ENCODE measurements at places on chromosomes 4 and X. TPM values are rescaled to one million over a fixed set of nuclear protein-coding genes. Genes with fewer than 3 reads are reported as not detected.

- no peak overlapping the region for H3K4me3 ChIP-seq
- H3K27me3 ChIP-seq = no peaks in the 10 kb centered on the region
- no peak overlapping the region for H3K27ac ChIP-seq
Measured at GRCh38 chr4:76628251-76628650, 193.2 kb downstream of the SHROOM3 start.

The CFAP299 gene
- total RNA-seq = not detected

- no peaks in the 10 kb centered on the region for H3K36me3 ChIP-seq
Measured at GRCh38 chrX:73217621-73218020, 3.0 kb upstream of the NAP1L2 start.

The ARHGAP24 gene
- total RNA-seq = 0.31 TPM

- H3K36me3 ChIP-seq = no peaks in the 10 kb centered on the region
- H3K4me3 ChIP-seq = no peak overlapping the region
- H3K27me3 ChIP-seq = no peaks in the 10 kb centered on the region
- H3K4me1 ChIP-seq = no peaks in the 10 kb centered on the region
Measured at GRCh38 chr4:10157478-10158332, 41.1 kb upstream of the WDR1 start.

DNA sequence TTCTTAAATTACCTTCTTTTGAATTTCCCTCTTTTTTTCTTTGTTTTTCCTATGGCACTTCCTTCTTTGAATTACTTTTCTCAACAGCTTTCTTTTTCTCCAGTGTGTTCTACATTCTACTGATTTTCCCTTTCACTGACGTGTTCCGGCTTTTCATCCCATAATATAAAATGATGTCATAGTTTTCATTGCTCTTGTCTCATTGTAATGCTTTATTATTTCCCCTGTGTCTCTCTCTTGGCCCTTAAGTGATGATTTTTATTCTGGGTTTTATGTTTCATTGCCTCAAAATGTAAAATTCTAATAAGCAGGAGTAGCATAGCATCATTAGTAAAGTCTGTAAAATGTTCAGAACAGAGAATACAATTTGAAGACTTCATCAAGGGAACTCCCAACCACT lies 299.3 kb downstream of the KCTD8 start:
- no peak overlapping the region for H3K4me3 ChIP-seq
- no peaks in the 10 kb centered on the region for H3K27me3 ChIP-seq
- no peaks in the 10 kb centered on the region for H3K4me1 ChIP-seq
- no peaks in the 10 kb centered on the region for H3K36me3 ChIP-seq
- no peak for DNase-seq
- H3K27ac ChIP-seq = no peak overlapping the region

The LUZP4 gene
- 0.17 TPM for total RNA-seq

DNA sequence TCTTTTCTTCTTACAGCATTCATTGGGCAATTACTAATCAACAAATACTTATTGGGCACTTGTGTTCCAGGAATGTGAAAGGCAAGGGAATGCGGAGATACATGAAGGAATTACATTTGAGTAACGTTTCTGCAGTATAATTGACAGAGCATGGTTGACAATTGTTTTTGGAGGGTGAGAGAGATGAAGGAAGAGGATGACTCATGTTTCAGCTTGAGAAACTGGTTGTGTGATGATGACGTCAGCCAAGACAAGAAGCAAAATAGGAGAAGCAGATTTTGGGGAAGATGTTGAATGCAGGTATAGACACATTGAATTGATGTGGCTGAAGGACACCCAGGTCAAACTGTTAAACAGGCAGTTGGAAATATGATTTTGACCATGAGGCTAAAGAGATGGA lies 8.0 kb upstream of the CPEB2 start:
- peaks cover 1% of the 10 kb centered on the region for H3K27me3 ChIP-seq
- no peaks in the 10 kb centered on the region for H3K4me1 ChIP-seq
- DNase-seq = no peak

The HMX1 gene
- total RNA-seq = 0.26 TPM

The SLC34A2 gene
- 3.4 TPM for total RNA-seq

- no peak within 1 kb of the TSS for H3K27ac ChIP-seq
- no peaks in the 10 kb centered on the region for H3K4me1 ChIP-seq
- H3K36me3 ChIP-seq = no peaks in the 10 kb centered on the region
- peak within 1 kb of the TSS; percentile 53 for H3K4me3 ChIP-seq
- peak; percentile 65 for DNase-seq
Measured at GRCh38 chr4:88697588-88698329, at the start of gene NAP1L5. Gene NAP1L5 (minus strand): TSS chr4:88697829. CDS start chr4:88697754, 75 bp downstream.

The RPA4 gene
- total RNA-seq = 0.34 TPM

The ZNF157 gene
- 2.2 TPM for total RNA-seq

DNA sequence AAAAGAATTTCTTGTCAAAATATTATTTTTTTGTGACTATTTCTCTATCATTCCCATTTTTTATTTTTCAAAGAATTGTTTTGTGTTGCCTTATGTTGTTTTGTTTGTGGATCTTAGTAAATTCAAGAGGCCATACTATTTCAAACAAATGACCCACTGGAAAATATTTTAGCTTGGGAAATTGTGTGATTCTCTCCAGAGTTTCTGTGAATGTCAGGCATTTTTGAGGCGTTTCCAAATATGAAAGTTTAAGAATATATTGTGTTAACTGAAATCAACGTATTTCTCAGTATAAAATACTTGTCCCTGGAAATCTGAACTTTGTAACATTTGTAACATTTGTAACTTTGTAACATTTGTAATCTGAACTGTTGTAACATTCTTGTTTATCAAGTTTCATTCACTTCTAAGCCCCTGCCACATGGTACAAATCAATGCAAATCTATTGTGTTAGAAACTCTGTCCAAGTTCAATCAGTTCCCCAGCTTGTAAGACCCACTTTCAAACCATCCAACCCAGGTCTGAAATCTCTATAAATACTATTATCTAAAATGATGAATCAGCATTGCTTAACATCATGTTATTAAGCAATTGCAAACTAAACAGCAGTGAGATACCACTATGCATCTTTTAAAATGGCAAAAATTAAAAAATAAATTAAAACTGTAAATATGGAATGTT lies 465.4 kb upstream of the GRID2 start:
- no peak overlapping the region for H3K4me3 ChIP-seq
- no peaks in the 10 kb centered on the region for H3K27me3 ChIP-seq
- no peaks in the 10 kb centered on the region for H3K4me1 ChIP-seq
- no peaks in the 10 kb centered on the region for H3K36me3 ChIP-seq
- H3K27ac ChIP-seq = no peak overlapping the region

- H3K4me3 ChIP-seq = no peak overlapping the region
- no peaks in the 10 kb centered on the region for H3K27me3 ChIP-seq
Measured at GRCh38 chr4:139912445-139912844, 241.5 kb downstream of the MAML3 start.

DNA sequence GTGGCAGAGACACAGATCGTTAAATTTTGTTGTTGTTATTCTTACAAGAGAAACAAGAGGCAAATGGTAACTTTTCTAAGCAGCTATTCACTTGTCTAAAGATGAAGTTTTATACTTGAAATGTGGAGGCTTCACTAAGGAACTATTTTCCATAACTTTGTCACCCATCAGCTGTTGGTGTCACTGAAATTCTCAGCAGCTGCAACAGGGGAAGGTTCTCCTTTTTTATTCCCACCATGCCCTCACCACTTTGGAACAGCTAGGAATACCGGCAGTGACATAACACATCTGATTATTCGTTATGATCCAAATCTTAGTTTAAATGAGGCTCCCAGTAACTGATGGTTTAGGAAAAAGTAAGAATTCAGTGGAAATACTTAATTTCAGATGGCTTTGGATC lies 147.0 kb upstream of the LEF1 start:
- DNase-seq = no peak
- no peak overlapping the region for H3K27ac ChIP-seq
- no peaks in the 10 kb centered on the region for H3K27me3 ChIP-seq
- no peak overlapping the region for H3K4me3 ChIP-seq
- no peaks in the 10 kb centered on the region for H3K36me3 ChIP-seq
- H3K4me1 ChIP-seq = no peaks in the 10 kb centered on the region

DNA sequence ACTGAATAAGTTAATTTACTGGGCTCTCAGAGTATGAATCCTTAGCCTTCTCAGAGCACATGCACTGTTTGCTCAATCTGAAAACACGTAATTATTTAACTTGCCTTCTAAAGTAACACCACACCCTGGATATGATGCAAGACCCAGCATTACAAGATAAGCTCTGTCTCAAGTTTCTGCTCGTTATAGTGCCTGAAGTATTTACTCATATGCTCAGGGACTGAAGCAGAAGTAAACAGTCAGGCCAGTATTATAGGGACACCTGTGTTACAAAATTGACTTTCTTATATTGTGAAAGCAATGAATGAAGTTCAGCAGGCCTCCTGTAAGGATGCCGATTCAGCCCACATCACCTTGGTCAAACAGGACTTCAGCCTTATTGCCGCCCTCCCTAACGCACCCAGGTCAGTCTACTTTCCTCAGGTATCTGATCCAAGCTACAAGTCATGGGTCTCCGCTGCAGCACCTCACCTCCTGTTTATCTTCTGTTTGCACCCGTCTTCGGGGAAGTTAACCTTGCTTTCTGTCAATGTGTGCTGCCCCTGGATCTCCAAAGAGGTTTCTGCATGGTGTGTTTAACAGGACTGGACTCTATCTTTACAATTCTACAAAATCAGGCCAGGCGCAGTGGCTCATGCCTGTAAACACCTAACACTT lies 42.8 kb upstream of the KLF3 start:
- no peak overlapping the region for H3K27ac ChIP-seq
- no peaks in the 10 kb centered on the region for H3K36me3 ChIP-seq
- H3K4me3 ChIP-seq = no peak overlapping the region
- H3K27me3 ChIP-seq = no peaks in the 10 kb centered on the region
- no peaks in the 10 kb centered on the region for H3K4me1 ChIP-seq

GRCh38 chr4:147019091-147019490 lies 73.4 kb upstream of the TTC29 start:
- no peaks in the 10 kb centered on the region for H3K4me1 ChIP-seq
- H3K27me3 ChIP-seq = no peaks in the 10 kb centered on the region
- DNase-seq = no peak
- no peak overlapping the region for H3K27ac ChIP-seq
- no peak overlapping the region for H3K4me3 ChIP-seq

GRCh38 chrX:13868591-13868990 lies 51.7 kb upstream of the GPM6B start:
- no peak overlapping the region for H3K27ac ChIP-seq
- H3K27me3 ChIP-seq = no peaks in the 10 kb centered on the region
- H3K4me1 ChIP-seq = peaks cover 7% of the 10 kb centered on the region

The FREM3 gene
- 0.11 TPM for total RNA-seq

The STPG2 gene
- total RNA-seq = not detected

- H3K4me3 ChIP-seq = no peak overlapping the region
- no peak for DNase-seq
- no peaks in the 10 kb centered on the region for H3K36me3 ChIP-seq
- H3K27me3 ChIP-seq = no peaks in the 10 kb centered on the region
- no peak overlapping the region for H3K27ac ChIP-seq
Measured at GRCh38 chr4:182213004-182213403, 30.2 kb upstream of the TENM3 start.

The CRMP1 gene
- 117 TPM for total RNA-seq

DNA sequence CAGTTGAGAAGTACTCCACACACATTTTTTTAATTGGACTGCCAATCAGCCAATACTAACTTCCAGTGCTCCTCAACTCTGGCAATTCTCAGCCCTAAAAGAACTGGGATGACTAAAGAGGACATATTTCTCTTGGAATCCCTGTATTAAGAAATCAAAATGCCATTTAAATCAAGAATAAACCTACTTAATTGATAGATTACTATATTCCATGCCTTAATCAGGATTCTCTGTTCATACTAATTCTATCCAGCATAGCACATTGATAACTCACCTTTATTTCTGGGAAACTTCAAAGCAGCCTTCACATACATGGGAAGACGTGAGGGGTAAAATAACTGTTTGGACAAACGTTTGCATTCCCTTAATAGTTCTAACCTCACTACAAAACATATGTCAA lies 93.0 kb upstream of the DKK2 start:
- H3K4me1 ChIP-seq = no peaks in the 10 kb centered on the region
- no peaks in the 10 kb centered on the region for H3K27me3 ChIP-seq
- H3K27ac ChIP-seq = no peak overlapping the region

DNA sequence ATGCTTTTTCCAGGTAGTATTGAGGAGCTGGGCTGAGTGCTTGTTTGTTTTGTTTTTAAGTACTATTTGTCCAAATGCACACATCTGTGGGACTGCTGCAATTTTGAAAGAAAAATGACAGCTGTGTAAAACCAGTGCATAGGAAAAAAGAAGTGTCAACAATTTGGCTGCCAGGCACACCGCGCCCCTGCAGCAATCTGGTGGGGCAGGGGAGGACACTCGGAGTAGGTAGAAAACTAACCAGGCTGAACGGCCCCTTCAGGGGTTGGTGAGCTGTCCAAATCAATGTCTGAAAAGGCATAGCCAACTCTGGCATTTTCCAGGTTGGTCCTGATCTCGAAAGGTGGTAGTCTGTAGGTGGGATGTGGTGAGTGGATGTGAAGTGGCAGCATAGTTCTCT lies 1.1 kb downstream of the LDOC1 start:
- no peaks in the 10 kb centered on the region for H3K27me3 ChIP-seq
- H3K27ac ChIP-seq = no peak overlapping the region
- no peak for DNase-seq
- peak overlapping the region; percentile 75 for H3K4me3 ChIP-seq

- H3K4me1 ChIP-seq = no peaks in the 10 kb centered on the region
- no peaks in the 10 kb centered on the region for H3K36me3 ChIP-seq
- DNase-seq = no peak
- no peak overlapping the region for H3K27ac ChIP-seq
- H3K27me3 ChIP-seq = no peaks in the 10 kb centered on the region
- H3K4me3 ChIP-seq = no peak overlapping the region
Measured at GRCh38 chr4:149017002-149017734, 575.0 kb upstream of the NR3C2 start.

DNA sequence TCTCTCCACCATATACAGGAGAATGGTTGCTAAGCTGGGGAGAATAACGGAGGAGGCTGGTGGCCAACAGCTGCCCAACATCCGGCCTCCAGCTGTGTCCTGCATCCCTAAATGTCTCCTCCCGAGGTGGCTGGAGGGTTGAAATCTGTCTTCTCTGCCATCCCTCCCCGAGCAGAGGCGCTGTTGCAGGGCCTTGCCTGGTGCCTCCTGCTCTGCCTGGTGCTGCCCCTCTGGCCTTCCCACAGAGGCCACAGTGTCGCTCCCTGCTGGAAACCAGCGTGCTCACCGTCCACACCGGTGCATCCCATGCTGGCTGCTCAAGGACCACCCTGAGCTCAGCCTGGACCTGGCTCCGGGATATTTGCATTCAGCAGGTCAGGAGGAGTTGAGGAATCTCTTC lies 115.2 kb downstream of the ENPP6 start:
- no peak overlapping the region for H3K27ac ChIP-seq
- no peaks in the 10 kb centered on the region for H3K4me1 ChIP-seq
- no peak overlapping the region for H3K4me3 ChIP-seq

DNA sequence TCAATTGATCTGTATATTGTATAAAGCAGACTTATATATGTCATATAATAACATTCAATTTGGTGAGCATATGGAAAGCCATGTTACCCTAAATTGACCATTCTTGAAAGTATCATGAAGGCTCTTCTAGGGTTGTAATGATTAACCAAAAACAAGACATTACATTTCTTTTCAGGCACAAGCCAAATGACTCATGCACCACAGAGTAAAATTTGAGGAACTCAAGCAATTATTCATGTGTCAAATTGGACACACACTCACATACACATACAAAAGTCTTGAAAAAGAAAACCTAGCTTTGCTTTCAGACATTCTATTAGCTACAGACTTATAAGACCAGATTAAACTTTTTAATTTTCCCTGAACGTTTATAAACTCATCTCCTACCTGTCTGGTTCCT lies 146.5 kb upstream of the PCDH18 start:
- H3K27me3 ChIP-seq = no peaks in the 10 kb centered on the region
- no peak for DNase-seq
- peaks cover 2% of the 10 kb centered on the region for H3K4me1 ChIP-seq
- H3K4me3 ChIP-seq = no peak overlapping the region
- H3K36me3 ChIP-seq = no peaks in the 10 kb centered on the region
- no peak overlapping the region for H3K27ac ChIP-seq
